Activated CD4-positive, alpha-beta T cell treated with anti-CD3 and anti-CD28 coated beads, Interleukin-2, amount 50 U/mL, for 1 hour (primary cell): ENCODE measurements at places on chromosomes 3 and 15.

- no peak for DNase-seq
Observed at GRCh38 chr3:55692295-55692956, 205.3 kb upstream of the WNT5A start.

DNA sequence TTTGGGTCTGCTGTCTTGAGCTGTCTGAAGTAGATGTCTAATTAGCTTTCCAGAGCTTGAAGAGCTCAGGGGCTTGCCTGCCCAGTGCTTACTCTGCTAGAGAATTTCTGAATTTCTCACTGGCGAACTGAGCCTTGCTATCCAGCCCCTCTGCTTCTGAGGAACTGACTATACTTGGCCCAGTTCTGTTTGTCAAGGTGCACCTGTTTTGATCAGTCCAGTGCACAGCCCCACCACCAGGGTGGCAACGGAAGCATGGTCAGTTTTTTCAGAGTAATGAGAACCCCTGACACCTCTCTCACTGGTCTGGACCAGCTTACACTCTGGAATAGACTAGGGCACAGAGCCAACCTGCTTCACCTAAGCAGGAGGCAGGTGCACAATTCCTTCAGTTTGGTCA lies 25.2 kb downstream of the ITGB5 start:
- no peak for DNase-seq

GRCh38 chr3:13544293-13544831 lies 4.6 kb upstream of the FBLN2 start:
- peak; percentile 39 for DNase-seq

DNA sequence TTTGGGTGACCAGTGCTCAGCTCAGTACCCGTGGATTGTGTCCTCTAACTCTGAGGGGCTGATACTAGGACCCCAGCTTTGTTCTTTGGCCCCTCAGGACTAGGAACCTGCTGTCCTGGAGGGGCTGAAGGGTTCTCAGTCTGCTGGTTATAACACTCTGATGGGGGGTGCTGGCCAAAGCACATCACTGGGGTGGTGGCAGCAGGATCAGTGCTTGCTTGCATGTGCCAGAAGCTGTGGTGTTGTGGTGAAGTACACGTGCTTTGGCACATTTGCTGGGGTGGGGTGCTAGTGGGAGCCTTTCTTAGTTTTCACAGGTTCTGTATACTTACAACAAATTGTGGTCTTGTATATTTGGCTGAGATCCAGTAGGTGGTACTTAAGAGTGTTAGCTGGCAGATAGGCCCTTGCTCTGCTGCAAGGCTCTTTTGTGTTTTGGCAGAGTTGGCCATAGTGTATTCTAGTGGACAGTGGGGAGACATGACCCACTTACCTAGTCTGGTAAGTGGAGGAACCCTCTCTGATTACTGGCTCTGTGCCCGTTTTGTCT lies 344.3 kb downstream of the EDEM1 start:
- DNase-seq: no peak

GRCh38 chr15:55965091-55965490 lies 28.3 kb downstream of the NEDD4 start:
- no peak for DNase-seq

DNA sequence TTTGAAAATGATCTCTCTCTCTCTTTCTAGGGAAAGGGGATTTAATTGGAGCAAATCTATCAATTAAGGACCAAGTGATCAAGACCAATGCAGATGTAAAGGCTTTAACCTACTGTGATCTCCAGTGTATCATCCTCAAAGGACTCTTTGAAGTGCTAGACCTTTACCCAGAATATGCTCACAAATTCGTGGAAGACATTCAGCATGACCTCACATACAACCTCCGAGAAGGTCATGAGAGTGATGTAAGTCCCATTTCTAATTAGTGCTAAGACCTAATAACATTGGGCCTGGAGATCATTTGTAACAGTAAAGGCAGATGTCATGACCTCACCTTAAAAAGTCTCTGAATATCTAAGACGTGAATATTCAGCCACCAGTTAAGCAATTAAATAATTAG lies 308.4 kb downstream of the KCNH8 start:
- no peak for DNase-seq

- no peak for DNase-seq
Observed at GRCh38 chr15:89814112-89814742, 425 bp downstream of the ANPEP start.

- DNase-seq: no peak
Observed at GRCh38 chr3:48214225-48214624, 9.1 kb upstream of the CAMP start.

- no peak for DNase-seq
Observed at GRCh38 chr3:181919375-181919774, 207.7 kb downstream of the SOX2 start.

- DNase-seq: no peak
Observed at GRCh38 chr15:43270676-43271306, 4.1 kb upstream of the TGM5 start.

- no peak for DNase-seq
Observed at GRCh38 chr3:143849854-143850549, 1.7 kb upstream of the SLC9A9 start.

- no peak for DNase-seq
Observed at GRCh38 chr3:182782149-182782548, 11.2 kb upstream of the ATP11B start.

DNA sequence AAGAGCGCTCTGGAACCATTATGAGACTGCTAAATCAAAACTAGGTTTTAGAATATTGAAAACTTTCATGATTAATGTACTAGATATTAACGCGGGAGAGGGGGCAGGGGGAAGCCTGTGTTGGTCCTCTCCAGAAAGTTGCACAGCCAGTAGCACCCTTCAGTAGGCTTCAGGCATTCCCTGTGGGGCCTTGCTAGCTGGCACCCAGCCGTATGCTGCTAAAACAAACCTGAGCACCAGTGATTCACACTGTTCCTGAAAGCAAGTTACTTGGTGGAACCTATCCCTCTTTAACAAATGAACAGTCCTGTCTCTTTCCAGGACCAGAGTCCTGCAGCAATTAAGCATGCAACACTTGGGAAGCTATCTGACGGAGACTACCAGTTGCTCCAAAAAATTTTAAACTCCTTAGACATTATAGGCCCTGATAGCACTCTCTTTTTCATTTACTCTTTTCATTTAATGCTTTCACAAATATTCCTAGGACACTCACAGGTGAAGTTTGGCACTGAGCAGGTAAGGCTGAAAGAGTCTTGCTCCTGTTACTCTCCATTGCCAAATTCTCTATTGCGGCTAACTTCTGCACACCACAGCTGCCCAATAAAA lies 1.2 kb upstream of the ATRIP start:
- DNase-seq: no peak

DNA sequence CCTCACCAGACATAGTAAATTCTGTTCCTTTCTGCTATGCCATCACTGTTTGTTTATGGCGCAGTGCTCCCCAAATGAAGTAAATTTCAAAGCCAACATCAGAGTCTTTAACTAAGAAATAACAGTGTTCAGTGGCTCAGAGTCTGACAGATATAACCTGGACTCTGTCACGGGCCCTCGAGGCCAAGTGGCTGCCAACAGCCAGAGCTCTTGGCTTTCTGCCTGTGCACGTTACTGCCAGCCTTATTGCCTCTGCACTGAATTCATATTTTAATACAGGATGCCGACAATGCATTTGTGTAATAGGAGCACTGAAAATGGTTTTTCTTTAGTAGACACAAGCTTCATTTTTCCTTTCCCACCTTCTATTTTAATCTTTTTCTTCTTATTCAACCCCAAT lies 219.9 kb downstream of the NLGN1 start:
- DNase-seq: no peak

DNA sequence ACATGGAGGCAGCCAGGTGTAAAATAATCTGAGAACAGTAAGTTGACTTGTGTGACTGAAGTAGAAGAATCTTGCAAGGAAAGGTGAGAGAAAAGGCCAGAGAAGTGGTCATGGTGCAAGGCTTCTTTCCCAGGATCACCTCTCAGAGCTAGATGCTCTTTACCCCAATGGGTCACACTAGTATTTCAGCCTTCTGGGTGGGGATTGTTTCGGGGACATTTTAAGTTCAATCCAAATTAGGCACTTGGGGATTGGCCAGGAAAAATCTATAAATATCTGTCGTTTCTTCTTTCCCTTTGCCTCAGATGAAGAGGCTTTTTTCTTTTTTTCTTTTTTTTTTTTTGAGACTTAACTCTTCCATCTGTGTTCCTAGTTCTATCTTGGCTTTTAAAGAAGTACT lies 188.0 kb downstream of the KLHL25 start:
- DNase-seq: no peak

DNA sequence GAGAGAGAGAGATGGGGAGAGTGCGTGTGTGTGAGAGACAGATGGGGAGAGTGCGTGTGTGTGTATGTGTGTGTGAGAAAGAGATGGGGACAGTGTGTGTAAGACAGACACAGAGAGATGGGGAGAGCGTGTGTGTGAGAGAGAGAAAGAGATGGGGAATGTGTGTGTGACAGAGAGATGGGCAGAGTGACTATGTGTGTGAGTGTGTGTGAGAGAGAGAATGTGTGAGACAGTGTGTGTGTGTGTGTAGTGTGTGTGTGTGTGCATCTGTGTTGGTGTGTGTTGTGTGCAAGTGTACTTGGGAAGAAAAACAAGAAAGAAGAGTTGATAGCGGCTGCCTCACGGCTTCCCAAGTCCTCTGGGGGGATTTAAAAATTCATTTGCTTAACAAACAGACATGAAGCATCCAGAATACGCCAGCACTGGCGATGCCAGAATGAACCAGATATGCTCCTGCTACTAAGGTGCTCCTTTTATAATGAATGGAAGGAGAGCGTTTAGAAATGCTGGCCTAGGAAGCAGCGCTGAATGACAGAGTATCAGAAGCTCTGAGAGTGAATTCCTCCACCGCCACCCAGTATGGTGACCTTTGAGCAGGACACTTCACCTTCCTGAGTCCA lies 186.1 kb upstream of the TSC22D2 start:
- DNase-seq: no peak

GRCh38 chr3:154522036-154522602 lies 92.1 kb upstream of the GPR149 start:
- no peak for DNase-seq

- no peak for DNase-seq
Observed at GRCh38 chr3:129727707-129728106, 121.2 kb upstream of the PLXND1 start.

GRCh38 chr15:75145027-75145841 lies 56.4 kb upstream of the C15orf39 start:
- no peak for DNase-seq

DNA sequence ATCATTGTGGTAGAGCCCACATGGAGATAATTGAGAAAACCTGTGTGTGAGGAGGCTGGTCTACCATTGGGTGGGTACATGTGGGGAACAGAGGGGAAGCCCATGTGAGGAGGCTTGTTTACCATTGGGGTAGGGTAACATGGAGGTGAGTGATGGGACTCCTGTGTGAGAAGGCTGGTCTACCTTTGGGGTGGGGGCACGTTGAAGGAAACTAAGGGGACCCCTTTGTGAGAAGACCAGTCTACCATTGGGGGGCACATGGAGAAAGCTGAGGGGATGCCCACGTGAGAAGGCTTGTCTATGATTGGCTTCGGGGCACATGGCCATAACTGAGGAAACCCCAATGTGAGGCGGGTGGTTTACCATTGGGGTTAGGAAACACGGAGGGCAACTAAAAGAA lies 158.5 kb downstream of the FBLN2 start:
- DNase-seq: no peak

DNA sequence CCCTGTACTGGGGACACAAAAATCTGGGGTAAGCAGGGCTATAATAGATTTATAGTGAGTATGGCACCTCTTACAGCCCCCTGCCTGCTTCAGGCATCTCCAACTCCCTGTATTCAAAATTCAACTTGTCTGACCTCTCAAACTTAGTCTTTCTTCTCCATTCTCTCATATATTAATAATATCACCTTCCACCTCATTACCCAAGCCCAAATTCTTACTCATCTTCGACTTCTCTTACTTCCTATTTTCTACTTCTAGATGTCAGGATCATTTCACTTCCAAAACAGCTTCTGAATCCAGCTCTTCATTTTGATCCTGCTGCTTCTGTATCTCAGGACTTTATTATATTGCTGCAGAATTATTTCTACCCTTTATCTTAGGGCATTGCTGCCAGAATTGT lies 290.7 kb downstream of the CHST2 start:
- no peak for DNase-seq

- peak; percentile 56 for DNase-seq
Observed at GRCh38 chr3:52221563-52222318, 3.7 kb downstream of the TLR9 start.

DNA sequence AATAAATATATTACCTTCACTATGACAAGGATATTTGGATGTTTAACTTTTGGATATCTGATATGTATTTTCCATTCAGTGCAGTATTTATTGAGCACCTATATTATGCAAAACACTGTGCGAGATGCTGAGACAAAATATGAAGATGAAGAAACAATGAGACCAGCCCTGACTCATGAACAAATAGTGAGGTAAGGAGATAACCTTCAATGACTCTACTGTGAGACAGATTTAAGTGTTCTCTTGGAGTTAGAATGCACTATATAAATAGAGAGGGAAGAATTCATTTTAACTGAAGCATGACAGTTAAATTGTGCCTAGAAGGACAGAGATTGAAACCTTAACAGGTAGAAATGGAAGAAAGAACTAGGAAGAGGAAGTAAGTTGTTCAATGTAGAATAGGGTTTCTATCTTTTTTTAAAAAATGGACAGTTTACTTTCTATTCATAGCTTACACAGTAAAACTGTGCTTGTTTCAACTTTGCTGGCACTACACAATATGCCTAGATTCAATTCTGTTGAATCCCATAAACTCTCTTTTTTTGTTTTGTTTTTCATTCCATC lies 124.2 kb downstream of the ZBTB20 start:
- DNase-seq: no peak

GRCh38 chr3:127120851-127121647 lies 71.9 kb upstream of the PRR23E start:
- DNase-seq: no peak

GRCh38 chr15:31081588-31082250 lies 19.8 kb downstream of the TRPM1 start:
- DNase-seq: no peak

DNA sequence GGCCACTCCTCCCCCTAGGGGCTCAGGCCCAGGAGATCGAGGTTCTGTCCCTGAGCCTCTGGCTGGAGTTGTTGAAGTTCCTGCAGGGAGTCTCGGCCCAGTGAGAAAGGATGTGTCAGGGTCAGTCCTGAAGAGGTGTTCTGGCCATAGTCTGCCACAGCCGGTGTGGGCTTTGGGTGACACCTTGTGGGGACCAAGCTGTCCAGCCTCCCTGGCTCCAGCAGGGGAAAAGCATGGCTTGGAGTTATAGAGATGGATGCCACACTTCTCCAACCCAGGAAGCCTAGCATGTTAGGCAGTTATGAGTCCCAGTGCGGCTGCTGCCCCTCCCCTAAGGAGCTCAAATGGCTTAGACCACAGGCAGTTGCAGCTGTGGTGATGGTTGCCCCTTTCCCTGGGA lies 945.6 kb upstream of the GBE1 start:
- DNase-seq: no peak

- DNase-seq: no peak
Observed at GRCh38 chr3:46395766-46396530, 10.9 kb downstream of the CCR5AS start.

DNA sequence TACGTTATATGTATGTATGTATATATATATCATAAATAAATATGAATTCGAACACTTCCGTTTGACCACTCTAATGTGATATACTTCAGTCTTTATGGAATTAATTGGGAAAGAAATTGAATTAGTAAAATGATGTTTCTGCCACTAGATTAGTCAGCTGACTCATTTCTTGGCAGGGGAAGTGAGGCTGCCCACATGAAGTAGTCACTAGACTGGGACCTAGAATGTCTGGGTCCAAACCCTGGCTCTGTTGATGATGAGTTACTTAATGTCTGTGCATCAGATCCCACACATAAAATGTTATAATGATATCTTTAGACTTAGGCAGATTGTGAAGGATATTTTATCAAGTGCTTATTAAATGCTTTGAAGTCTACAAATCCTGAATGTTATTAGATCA lies 27.4 kb upstream of the ARL14 start:
- no peak for DNase-seq
